ENCODE measurements at places on chromosomes 16 and 17.

DNA sequence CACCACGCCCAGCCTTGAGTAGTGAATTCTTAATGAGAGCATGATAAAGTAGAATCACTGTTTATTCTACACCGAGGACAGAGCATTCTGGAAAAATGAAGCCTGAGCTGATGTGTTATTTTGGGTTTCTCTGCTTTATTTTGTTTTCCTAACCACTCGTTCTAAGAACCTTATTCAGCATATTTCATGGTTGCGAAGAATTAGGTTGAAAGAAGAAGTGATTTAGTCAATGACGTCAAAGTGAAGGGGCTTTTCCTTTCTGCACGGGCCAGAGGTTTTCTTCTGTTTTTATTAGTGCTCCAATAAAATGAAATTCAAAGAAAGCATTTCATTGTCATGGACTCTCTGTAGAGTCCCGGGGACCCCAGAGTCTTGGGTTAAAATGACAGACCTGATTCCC is 178.5 kb downstream of the MAF start:
- DNase-seq: no peak

- DNase-seq: peak; percentile 57
These were observed 13.8 kb downstream of the IGSF6 start for GRCh38 chr16:21638573-21638975.

DNA sequence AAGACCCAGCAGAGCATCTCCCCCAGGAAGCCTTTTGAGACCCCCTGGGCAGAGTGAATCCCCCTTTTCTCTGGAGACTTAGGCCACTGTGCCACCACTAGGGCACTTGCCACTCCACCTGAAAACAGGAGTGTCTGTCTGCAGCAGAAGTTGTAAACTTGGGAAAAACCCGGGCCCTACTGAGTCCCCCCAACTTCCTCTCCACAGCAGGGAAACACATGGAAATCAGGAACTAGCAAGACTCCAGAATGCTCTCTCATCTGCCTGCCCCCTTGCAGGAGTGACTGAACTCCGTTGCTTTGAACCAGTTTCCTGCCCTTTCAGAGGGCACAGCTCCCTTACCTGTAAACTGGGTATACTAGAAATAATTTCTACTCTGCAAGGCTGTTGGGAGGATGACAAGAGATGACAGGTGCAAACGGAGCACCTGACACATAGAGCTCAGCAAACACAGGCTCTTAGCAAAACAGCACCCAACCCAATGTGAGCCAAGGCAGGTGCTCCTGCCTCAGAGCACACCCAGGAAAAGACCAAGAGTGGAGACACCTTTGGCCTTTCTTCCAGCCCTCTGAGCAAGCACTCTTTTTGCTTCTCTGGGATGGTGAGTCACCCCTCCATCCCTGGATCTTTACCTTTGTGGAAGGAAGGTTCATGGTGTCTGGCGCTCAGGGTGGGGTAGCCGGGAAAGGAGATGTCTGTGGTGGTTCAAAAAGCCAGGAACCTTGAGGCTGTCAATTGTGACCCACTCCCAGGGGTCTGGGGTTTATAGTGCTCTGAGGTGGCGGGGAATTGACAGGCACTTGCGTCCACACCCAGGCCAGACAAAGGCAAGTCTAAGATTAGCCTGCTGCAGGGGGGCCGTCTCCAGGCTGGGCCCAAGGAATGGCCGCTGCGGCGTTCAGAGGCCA is at the start of gene HCRT:
HCRT (minus strand) TSS at position 740 of the 908 bp plus-strand sequence; CDS start at position 653, 87 bp downstream.
- DNase-seq: no peak

DNA sequence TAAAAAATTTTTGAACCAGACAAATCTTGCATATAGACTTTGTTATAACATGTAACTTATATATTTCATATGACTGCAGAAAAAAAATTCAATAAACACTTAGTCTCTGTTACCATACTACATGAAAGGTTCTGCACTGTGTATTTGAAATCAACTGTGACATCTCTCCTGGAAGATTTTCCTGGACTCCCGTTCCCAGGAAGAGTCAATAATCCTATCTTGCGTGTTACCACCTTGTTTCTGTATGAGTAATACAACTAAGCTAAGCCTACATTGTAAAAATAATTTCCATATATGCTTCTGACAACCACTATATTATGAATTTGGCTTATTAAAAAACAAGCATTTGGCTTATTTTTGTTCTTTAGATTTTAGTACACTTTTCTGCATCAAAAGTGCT is 665.6 kb upstream of the SOX9 start:
- DNase-seq: no peak

All from AG08396 (cell line).